NCI-H510A (cell line): ENCODE measurements at places on chromosomes 2 and 18.

DNA sequence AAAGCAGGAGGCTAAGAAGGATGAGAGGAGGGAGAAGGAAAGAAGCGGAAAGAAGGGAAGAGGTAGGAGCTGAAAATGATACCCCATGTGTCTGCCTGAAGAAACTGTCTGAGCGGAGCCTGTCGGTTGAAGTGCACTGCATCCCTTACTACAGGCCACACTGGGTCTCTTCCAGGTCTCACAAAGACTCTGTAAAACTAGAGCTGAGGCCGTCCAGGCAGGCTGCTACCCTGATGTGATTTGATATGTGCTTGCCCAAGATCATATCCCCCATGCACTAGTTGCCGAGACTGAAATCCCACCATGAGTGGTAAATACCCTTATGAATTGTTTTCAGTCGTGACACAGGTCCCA is 134.4 kb downstream of the MAIP1 start:
- DNase-seq: no peak

DNA sequence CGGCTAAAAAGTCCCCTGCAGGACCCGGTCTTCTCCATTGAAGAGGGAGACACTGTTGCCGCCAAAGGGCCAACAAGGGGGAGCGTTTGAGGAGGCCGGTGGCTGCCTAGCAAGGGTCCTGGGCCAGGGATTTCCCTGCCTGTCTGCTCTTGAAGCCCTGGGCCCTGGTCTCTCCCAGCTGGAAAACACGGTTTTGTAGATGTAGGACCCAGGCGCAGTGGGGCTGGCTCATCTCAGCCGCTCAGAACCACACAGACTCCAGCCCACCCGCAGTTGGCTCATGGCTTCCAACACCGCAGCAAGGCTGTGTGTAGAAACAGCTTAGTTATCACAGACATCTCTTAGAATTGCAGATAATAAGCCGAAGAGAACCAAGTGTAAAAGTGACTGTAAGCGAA is 57.1 kb upstream of the TWIST2 start:
- no peak for DNase-seq

DNA sequence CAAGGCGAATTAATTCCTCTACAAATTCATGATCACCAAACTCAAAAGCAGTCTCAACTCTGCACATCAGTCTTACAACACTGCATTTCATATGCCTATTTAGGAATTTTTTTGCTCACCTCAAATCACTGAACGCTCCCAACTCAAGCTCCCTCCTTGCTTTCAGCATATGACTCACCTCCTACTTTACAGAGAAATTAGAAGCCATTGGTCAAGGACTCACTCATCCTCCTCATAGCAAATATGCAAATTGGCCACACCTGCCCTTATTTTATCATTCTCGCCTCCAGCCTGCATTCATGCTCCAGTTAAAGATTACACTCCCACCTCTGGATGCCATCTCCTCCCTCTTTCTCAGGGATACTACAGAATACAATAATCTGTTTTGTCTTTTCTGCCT is 148.8 kb downstream of the MBD2 start:
- no peak for DNase-seq

DNA sequence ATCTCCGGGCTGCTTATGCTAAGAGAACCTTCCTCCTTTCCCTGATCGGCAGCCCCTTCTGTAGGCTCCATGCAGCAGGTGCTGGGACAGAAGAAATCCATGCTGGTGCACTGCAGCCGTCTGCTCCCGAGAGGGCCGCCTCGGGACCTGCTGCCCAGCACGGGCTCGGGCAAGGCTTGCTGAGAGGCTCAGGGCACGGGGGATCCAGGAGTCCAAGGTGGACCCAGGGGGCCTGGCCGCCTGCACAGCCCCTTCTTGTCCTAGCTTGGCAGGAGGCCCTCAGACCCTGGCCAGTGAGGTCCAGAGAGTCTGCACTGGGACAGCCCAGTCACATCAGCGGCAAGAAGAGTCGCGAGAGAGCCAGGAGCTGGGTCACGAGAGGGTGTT is 13.3 kb upstream of the DUSP2 start:
- DNase-seq: no peak

GRCh38 chr2:62313449-62314227 is 117.7 kb downstream of the B3GNT2 start:
- no peak for DNase-seq

DNA sequence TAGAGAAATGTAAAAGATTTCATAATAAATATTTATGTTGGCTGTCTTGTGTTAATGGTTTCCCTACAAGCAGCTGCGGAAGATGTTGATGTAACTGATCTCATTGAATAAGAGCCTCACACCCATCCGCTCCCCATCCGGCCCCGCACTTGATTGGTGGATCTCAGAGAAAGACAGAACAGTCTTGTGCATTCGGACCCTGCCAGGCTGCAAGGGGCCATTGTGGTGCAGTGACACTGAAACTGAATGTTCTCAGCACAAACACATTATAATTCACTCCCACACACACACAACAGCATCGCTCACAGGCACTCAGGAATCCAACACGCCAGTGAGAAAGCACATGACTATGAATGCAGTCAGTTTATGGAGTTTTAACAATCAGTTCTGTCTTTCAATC is 47.8 kb downstream of the PRELID3A start:
- no peak for DNase-seq
